ENCODE measurements at places on chromosomes 5 and 9.
A peak's percentile ranks its signal among the peaks of the same experiment; 100 is the strongest.

DNA sequence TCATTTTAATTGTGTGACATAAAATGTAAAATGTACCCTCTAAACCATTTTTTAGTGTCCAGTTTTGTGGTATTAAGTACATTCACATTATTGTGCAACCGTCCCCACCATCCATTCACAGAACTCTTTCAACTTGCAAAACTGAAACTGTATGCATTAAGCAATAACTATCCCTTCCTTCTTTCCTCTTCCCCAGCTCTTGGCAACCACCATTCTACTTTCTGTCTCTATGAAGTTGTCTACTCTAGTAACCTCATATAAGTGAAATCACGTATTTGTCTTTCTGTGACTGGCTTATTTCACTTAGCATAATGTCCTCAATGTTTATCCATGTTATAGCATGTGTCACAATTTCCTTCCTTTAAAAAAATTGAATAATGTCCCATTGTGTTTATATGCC, 142.4 kb downstream of the C9orf152 start:
- peak; percentile 41 for DNase-seq

DNA sequence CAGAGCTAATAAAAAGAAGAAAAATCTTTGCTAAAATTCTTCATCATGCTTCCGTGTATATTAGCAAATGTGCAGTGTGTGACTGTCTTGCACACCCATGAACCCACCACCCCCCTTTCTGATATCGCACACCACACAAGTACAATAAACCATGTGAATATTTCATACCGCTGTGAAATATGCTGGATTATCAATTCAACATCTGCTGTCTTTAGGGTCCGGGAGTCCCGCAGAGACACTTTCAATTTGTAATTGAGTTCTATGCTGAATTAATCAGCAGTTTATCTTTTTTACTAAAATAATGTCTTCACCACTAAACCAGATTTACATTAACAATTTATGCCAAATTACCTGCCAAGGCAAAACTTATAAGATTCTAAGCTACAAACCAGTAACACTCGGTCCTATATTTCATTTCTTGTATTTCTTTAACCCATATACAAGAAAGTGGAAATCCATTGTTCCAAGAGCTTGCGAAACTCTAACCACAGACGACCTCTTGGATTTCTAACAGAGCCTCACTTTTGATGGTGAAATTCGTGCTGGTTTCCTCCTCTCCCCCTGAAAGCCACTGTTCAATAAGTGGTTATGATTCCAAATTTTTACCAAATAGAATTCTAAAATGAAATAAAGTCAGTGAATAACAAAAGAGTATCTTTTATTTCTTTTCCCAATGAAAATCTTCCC, 44.2 kb downstream of the PSMB7 start:
- DNase-seq: peak; percentile 68

DNA sequence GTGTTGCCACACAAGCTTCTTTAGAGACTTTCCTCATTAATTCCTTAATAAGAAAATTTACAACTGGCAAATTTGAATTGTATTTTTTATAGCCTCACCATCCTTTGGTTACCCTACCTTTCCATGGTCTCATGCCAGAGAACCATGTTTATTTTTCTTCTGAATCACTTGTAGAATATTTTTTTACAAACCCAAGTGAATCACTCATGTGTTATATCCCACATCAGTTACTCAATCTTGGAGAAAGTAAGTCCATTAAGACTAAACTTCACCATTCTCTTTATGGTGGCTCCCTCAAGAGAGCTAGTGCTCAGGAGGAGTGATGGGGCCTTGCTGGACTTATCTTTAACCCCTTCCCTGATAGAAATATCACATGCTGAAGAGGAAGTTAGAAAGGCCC, 128.9 kb downstream of the SUSD1 start:
- peak; percentile 86 for DNase-seq

GRCh38 chr5:132785365-132785764, 8.3 kb upstream of the SEPTIN8 start:
- no peak for DNase-seq

DNA sequence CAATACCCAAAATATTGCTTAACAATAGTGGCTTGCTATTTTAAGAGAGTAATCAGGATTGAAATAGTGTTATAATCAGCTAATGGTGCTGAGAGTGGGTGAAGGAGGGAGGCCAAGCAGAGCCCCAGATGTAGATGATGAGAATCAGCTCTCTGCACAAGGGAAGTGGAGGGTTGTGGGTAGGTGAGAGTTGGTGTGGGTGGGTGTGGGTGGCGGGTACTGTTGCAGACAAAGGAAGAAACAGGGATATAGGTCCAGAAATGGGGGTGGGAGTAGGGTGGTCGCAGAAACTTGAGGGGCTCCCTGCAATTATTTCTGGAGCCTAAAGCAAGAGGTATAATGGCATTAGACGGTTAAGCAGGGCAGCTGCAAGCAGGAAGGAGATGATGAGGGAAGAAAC, 7.4 kb upstream of the ADCY2 start:
- DNase-seq: no peak

GRCh38 chr5:23451156-23451555, 56.3 kb upstream of the PRDM9 start:
- DNase-seq: no peak

GRCh38 chr9:81410201-81410600, 279.1 kb downstream of the TLE1 start:
- peak; percentile 81 for DNase-seq

DNA sequence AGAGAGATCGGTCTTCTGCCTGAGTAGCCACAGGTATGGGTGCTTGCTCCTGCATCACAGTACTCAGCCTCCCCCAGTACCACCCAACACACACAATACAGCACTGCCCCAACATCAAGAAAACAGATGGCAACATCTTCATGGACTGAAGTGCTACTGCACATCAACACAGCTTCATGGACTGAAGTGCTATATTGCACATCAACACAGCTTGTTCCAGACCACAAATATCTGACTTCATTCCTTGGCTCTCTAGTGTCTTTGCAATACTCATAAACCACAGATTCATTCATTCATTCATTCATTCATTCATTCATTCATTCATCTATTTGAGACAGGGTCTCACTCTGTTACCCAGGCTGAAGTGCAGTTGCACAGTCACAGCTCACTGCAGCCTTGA, 31.1 kb upstream of the PCA3 start:
- peak; percentile 13 for DNase-seq

DNA sequence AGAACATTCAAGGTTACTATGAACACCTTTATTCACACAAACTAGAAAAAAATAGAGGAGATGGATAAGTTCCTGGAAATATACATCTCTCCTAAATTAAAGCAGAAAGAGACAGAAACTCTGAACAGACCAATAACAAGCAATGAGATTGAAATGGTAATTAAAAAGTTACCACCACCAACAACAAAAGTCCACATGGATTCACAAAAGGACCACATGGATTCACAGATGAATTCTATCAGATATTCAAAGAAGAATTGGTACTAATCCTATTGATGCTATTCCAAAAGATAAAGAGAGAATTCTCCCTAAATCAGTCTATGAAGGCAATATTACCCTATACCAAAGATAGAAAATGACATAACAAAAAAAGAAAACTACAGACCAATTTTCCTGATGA, 518.9 kb downstream of the PRDM9 start:
- no peak for DNase-seq

DNA sequence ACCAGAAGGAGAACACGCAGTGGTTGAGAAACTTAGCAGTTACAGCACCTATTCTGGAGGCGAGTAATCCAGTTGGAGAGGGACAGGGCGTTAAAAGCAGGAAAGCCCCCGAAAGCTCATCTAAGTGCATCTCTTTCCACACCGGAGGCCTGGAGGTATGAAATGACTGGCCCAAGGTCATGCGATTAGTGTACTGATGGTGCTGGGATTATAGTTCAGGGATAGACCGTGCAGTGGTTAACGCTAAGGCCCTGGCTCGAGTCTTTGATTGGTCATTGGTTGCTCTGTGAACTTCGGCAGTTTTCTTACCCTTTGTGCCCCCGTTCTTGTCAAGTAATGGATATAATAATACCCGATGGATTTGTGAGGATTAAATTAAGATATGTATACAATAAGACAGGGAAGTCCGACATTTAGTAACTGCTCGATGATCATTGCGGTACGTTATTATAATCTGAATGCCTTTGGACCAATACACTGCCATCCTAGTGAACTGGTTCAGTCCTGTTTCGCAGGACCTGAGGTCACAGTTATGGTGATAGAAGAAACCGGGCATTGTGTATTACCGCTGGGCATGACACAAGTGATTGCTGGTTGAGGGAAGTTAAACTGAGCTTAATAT, 960 bp downstream of the CANX start:
- DNase-seq: peak; percentile 80

GRCh38 chr9:110334183-110334582, 3.5 kb downstream of the TXNDC8 start:
- no peak for DNase-seq

DNA sequence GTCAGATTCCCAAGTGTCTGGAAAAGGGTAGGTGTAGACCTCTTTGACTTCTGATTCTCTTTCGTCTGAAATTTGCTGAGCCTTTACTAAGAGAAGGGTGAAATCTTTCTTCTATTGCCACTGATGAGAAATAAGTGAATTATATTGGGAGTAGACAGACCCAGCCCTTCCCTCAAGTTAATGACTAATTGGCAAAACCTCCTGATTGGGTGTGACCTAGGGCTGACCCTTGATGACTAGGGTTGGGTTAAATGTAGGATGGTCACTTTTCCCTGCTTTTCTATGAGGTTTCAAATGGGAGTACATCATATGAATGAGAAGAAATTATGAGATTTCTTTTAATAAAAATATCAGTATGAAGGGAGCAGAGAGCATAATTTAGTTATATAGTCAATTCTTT, 73.4 kb upstream of the C5orf46 start:
- DNase-seq: no peak

DNA sequence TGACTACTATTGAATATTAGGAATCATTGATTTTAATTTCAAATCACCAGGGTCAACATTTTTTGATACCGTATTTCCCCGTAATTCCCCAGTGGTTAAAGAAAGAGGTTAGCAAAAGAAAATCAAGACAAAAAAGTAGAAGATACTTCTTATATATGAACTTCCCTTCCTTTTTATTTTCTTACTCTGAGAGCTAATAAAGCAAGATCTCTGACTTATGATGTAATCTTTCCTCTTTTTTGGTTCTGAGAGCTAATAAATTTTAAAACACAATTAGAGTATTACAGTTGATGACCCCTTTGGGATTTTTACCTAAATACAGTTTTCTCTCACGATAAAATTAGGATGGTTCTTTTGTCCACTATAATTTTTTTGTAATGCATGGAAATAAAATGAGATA, 9.2 kb upstream of the FYB1 start:
- no peak for DNase-seq

DNA sequence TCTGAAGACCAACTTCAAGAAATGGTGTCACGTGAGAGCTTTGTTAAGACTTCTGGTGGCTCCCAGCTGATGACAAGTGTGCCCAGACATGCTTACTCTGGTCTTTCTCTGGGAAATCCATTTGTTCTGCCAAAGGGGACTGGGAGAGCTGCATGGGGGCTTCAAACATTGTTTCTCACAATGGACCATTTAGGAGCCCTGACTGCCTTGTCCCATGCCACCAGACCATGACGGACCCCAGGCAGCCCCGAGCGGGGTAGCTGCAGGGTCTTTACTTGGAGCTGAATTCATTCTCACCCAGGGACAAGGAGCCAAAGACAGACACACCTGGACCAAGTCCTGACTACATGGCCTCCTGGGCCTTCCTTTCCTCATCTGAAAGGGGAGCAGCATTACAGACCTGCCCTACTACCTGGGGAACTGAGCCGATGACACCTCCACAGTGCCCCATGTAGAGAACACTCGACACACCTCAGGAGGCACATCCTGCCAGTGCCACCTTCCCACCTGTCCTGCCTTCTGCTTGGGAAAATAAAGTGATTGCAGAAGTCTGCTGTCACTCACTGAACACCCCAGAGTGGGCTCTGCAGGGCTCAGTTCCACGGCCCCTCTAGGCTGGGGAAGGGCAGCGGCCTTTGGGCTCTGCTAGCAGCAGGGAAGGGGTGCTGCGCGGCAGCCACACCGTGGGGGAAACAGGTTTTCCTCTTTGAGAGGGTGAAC, 169.0 kb downstream of the DAB2IP start:
- no peak for DNase-seq

DNA sequence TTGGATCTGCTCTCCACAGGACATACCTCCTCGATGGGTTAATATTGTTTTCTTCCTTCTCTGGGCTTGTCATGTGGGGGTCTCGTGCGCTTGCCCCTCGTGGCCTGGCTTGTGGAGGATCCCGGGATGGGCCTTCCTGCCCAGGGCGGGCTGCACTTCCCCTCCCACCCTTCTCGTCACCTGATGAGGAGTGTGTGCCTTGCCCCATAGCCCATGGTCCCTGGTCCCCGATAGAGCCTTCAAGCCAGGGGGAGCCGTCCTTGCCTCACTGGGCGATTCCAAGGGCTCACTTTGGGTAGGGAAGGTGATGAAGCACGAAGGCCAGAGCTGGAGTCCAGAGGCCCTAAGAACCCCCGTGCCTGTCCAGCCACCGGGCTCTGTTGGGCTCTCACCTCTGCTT, 28.7 kb downstream of the DYNC2I2 start:
- DNase-seq: no peak

DNA sequence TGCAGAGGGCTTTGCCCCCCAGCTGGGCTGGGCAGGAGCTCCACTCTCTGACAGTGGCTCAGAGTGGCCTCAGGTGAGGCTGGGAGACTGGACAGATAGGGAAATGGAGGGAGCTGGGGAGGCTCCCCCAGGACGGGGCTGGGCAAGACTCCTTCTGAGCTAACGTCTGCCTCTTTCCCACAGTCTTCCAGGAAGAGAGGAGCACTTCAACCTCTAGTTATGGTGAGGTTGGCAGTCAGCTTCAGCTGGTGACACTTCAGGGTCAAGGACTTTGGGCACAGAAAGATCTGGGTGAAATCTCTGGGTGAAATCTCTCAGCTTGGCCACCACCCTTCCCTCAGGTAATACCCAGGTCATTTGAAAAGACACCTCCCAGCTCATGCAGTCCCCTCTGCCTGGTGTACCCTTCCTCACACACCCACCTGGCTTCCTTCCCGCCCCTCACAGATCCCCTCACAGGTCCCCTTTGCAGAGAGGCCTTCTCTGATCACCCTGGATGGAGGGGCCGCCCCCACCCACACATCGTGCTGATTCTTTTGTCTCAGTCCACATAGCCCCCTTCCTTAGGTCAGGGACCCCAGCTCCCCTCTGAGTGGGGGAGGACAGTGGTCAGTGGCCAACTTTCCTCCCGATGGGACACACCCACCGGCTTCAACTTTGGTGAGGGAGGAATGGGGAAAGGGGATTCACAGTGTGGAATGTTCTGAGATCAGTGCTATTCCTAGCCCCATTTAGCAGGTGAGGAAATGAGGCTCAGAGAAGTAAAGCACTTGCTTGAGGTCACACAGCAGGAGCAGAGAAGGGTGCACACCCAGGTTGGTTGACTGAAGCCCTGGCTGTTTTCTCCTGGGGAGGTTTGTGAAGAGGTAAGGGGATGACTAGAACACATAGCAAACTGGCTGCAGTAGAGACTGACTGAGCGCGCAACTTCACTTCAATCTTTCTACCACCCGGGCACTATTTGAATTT, 15.8 kb upstream of the NEURL1B start:
- DNase-seq: no peak

Measured in GM23248 (cell line).